Suprapubic skin (tissue), 4 donors: ENCODE measurements at places on chromosomes 4 and X. TPM values are rescaled to one million over a fixed set of nuclear protein-coding genes. Genes with fewer than 3 reads are reported as not detected.

Gene CT47B1
- total RNA-seq, result not detected

- DNase-seq, result no peak
Measured at GRCh38 chr4:113450295-113451080, 311.1 kb downstream of the CAMK2D start.

GRCh38 chr4:176921256-176921655 lies 128.5 kb upstream of the VEGFC start:
- DNase-seq, result no peak

GRCh38 chr4:108272046-108272445 lies 103.3 kb upstream of the LEF1 start:
- no peak for DNase-seq

Gene PCSK1N
- total RNA-seq, result 9.0 TPM

DNA sequence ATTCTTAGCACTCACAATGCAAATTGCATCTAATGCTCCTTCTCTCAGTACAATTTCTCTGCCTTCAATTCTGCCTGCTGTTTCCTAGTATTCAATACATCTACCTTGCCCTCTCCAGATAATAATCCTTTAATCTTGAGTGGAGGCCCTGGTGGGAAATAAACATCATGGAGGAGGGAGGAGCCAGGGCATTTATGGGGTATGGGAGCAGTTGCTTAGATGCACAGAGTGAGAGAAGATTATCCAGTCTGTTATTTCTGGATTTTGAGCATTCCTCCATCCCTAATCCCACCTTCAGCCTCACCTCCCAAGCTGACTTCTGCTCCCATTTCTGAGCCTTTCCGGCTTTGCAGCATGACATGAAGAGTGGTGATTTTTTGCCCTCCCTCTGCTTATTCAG lies 127.9 kb upstream of the PPP3CA start:
- DNase-seq, result no peak

GRCh38 chr4:185654965-185655554 lies 119.8 kb upstream of the PDLIM3 start:
- no peak for DNase-seq

Gene MGARP
- 0.36 TPM for total RNA-seq

Gene SRPX2
- total RNA-seq, result 2.8 TPM

GRCh38 chr4:163072222-163072621 lies 94.5 kb downstream of the NAF1 start:
- DNase-seq, result no peak

Gene CT45A3
- not detected for total RNA-seq

GRCh38 chr4:158122501-158122900 lies 50.3 kb downstream of the GASK1B start:
- DNase-seq, result no peak

GRCh38 chr4:163540977-163541376 lies 46.5 kb downstream of the TMA16 start:
- no peak for DNase-seq

- no peak for DNase-seq
Measured at GRCh38 chrX:63744850-63745394, 40.1 kb downstream of the ARHGEF9 start.

DNA sequence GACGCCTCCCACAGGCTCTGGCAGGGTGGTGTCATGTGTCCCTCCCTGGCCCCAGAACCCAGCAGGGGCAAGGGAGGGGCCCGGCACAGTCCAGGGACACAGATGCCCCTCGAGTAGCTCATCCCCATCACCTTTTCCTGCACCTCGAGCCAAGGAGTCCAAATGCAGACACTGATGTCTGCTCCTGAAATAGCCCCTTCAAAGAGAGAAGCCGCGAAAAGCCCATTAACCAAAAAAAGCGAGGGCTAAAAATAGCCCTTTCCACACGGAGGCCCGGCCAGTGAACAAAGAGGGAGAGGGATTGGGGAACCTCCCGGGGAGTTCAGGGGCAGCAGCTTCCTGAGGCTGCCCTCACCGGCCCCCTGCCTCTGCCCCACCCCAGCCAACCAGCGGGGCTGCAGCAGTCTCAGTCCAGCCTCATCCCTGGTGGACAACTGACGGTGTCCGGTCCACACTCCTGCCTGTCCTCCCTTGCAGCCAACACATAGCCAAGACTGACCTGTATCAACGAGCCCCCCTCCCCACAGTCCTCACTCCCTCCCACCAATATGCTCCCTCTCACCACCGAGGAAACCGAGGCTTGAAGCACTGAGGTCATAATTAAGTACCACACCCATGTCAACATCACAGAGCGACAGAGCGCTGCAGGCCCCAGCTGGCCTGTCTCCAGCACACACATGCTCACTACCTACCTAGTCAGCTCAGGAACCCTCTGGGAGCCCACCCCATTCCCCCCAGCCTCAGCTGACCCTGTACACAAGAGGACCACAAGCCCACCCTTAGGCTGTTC lies 23.9 kb downstream of the WDR1 start:
- no peak for DNase-seq

GRCh38 chr4:119034276-119035008 lies 101.2 kb upstream of the MYOZ2 start:
- no peak for DNase-seq

DNA sequence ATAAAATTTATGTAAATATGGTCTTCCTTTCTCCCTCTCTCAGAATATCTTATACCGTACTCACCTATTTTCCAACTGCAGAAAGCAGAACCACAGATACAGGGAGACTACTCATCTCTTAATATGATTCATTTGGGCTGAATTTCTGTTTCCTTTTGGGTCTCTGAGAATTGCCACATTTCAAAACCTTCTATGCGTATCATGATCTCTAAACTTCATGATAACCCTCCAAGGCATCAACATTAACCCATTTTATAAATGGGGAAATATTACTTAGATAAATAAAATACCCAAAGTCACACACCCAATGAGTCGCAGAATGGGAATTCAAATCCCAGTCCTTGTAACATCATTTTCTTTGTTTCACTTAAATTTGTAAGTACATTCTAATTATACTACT lies 16.6 kb upstream of the PRDM8 start:
- DNase-seq, result no peak

Gene HAND2
- 3.1 TPM for total RNA-seq

DNA sequence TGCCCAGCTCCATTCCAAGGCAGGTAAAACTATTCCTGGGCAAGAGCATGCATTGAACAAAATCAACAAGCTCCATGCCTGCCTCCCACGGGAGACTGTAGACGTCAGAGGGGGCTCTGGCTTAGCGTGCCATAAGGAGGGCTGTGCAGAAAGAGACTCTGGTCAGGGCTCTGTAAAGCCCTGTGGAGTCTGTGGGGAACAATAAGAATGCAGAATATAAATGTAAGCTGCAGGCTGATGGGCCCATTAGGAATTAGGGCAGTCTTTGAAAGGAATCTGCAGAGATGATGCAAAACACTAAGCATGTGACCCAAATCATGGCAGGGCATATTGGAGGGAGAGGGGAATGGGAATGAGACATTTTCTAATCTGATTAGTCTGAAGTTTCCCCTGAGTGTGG lies 170.3 kb downstream of the EFHC2 start:
- no peak for DNase-seq

Gene C4orf33
- total RNA-seq, result 26.1 TPM
